ENCODE measurements at places on chromosomes 3 and 15. TPM values are rescaled to one million over a fixed set of nuclear protein-coding genes. Genes with fewer than 3 reads are reported as not detected.

- no peak for DNase-seq
Observed at GRCh38 chr15:80560601-80561400, 134.3 kb upstream of the ABHD17C start.

DNA sequence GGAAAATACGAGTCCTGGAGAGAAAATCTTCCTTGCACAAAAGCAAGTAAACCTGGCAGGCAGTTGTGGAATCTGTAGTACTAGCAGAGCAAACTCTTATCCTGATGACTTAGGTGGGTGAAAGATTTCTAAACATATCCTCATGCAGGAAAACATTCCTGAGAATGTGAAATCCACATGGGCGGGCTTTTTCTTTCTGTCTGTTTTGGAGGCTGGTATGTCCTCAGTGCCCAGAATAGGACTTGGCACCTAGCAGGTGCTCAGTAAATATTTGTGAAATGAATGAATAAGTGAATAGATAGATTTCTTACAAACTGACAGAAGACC lies 53.3 kb downstream of the FAM174B start:
- no peak for DNase-seq

DNA sequence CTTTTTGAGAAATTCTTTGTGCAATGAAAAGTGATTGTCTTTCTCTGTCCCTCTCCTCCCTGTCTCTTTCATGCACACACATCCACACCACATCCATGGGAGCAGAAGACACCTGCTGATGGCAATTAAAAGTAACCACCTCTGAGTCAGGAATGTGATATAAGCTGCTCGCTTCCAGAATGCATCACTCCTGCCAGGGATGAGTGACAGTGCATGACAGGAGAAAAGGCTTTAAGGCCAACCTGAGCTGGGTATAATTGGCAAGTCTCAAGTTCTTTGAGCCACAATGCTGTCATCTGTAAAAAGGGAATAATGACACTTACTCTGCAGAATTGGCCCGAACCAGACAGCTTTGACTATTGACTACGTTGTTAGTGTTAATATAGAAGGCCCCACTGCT lies 59.6 kb downstream of the UBP1 start:
- no peak for DNase-seq

DNA sequence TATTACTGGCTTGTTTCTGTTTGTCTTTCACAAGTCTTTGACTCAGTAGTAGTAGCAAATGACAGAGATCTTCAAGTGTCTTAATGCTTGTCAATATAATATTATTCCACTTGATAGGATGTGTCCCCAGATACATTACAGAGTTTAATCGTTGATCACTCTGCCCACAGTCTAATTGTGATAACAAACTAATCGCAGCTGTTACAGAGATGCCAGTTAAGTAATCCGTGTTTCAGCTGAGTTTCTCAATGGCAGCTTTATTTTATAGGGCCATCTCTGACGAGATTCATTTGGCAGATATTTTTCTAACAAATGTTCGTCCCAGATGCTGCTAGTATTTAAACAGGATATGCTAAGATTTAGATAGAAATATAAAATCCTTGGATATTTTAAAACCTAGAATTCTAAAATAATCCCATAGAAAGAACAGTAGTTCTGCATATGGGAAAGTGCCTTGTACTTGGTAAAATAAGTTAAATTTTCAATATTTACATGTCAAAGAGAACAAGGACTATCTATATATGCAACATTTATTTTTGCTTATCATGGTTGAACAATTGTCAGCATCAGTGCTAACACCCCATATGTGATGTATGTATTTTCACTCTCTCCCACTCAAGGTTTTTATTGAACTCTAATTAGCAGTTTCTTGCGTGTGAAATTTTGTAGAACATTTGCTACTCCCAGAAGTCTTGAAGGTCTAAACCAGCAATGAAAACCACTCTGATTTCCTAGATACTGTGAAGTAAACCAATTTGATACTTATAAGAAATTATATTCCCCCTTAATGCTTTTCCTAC lies 185.5 kb downstream of the MBNL1 start:
- no peak for DNase-seq

GRCh38 chr15:77621847-77622208 lies 10.9 kb downstream of the LINGO1 start:
- DNase-seq, result no peak

DNA sequence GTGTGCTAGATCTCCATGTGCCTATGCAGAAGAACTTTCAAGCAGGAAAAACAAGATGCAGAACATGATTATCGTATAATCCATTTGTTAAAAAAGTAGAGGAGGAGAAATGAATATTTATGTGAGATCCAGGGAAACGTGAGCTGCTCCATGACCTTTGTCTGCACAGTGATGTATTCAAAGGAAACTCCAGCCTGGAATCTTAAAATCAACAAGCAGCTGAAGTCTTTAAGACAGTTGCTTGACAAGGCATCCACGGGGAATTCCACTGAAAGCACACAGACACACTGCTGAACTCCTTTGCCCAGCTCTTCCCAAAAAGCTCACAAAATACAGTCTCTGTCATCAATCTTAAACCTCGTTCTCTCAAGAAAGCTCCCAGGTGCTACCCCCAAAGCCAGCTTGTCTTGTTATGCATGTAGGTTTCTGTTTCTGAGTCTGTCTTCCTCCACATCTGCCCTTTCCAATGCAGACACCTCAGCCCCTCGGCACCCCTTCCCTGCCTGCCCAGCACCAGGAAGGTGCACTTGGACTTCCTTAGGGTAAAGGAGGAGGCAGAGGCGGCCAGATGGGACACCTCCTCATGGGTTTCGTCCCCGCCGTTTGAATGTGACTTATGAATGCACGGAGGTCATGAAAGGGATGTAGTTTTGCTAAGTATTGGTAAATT lies 28.7 kb downstream of the LRRK1 start:
- no peak for DNase-seq

DNA sequence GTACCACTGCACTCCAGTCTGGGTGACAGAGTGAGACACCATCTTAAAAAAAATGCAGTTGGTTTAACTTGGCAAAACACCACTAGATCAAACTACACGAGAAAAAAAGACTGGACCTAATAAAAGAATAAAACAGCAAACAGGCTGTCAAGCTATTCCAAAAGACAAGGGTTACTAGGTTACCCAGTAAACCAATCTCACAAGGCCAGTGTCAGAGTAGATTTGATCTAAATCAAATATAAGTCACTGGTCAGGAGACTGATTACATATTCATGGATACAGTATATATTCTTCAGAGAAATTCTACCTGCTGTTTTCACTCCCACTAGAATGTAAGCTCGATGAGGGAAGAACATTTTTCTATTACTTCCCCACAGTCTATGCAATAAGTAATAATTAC lies 2.5 kb upstream of the GANC start:
- DNase-seq, result no peak

DNA sequence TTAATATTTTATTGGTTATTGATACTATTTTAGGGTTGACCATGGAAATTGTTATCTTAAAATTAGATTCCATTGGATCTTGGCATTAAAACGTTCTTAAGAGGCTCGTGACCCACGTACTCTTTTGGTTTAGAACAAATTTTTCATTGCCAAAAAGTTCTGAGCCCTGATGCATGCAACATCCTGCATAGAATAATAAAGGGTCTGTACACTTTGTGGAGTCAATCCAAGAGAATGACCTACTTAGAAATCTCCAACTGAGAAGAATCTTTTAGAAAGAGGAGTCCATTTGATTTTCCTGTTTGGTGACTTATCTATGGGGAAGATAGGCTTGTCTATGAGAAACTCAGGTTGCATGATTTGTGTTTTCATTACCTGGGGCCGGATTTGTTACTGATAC lies 404.2 kb upstream of the RGMA start:
- no peak for DNase-seq

DNA sequence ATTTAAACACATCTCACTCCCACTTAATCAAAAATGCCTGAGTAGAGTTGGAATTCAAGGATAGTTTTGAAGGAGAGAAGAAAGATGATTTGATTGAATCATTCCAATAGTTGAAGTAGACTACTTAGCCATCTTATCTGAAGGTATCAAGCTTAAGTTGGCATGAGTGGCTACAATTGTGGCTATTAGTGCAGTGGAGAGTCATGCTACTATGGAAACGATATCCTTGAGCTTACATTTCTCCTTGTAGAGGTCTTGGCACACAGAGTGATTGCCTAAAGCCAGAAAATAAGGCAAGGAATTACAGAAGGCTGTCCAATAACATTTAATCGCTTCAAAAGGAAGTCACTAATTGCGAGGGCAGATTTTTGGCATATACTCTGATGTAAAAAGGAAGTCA lies 1022.7 kb downstream of the IGSF11 start:
- DNase-seq, result no peak

The TEX55 gene
- total RNA-seq, result not detected

- no peak for DNase-seq
Observed at GRCh38 chr15:70054366-70054765, 43.4 kb downstream of the TLE3 start.

The CPNE4 gene
- total RNA-seq, result 14.7 TPM

The CLRN1 gene
- total RNA-seq, result not detected

The PIAS1 gene
- 18.8 TPM for total RNA-seq

DNA sequence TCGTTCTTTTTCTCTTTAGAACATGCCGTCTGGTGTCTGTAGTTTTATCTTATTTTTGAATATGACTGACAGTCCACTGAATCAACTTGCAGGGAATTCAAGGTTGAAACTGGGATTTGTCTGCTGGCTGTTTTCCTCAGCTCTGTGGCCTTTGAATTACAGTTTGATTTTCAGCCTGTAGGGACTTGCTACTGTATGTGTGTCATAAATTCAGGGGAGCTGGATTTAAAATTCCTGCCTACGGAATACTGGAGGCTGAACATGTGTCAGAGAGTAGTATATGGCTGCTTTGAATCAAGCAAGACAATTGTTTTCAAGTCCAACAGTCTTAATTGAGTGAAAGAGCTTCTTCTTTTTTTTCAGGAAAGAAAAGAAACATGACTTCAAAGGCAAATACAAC lies 33.9 kb downstream of the RARB start:
- DNase-seq, result no peak

- DNase-seq, result no peak
Observed at GRCh38 chr15:95497634-95498033, 832.9 kb upstream of the NR2F2 start.

DNA sequence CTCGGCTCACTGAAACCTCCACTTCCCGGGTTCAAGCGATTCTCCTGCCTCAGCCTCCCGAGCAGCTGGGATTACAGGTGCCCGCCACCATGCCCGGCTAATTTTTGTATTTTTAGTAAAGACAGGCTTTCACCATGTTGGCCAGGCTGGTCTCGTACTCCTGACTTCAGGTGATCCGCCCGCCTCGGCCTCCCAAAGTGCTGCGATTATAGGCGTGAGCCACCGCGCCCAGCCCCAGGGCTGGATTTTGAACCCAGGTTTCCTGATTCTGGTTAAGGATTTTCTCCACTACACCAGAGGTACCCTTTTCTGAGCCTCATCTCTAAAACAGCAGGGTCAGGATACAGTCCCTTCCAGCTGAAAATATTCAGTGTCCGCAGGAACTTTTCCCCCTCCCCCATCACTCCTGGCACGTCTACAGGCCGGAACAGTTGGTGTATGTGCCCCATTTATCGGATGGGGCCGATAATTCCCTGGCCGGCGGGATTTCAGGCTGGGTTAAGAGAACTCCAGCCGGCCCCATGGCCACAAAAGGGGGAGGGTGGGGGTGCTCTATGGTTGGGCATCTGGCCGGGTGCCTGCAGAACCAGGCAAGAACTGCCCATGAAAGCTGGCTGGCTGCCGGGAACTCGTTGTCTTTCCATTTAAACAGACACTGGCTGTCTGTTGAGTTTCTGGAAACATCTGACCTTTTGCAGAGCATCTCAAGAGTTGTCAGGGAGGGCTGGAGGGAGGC lies 26.8 kb upstream of the SEMA4B start:
- peak; percentile 44 for DNase-seq

- no peak for DNase-seq
Observed at GRCh38 chr3:55541016-55541415, 53.9 kb upstream of the WNT5A start.

The COLQ gene
- 1.6 TPM for total RNA-seq

GRCh38 chr15:82856397-82857170 lies 47.2 kb downstream of the WHAMM start:
- DNase-seq, result no peak

- DNase-seq, result peak; percentile 53
Observed at GRCh38 chr15:84878504-84878903, 6.0 kb upstream of the SLC28A1 start.

- DNase-seq, result no peak
Observed at GRCh38 chr3:137770066-137770834, 6.1 kb downstream of the SOX14 start.

The SLC22A14 gene
- under 0.01 TPM for total RNA-seq

All from frontal cortex (tissue), 4 donors.